ENCODE measurements at places on chromosomes 12 and 14.

DNA sequence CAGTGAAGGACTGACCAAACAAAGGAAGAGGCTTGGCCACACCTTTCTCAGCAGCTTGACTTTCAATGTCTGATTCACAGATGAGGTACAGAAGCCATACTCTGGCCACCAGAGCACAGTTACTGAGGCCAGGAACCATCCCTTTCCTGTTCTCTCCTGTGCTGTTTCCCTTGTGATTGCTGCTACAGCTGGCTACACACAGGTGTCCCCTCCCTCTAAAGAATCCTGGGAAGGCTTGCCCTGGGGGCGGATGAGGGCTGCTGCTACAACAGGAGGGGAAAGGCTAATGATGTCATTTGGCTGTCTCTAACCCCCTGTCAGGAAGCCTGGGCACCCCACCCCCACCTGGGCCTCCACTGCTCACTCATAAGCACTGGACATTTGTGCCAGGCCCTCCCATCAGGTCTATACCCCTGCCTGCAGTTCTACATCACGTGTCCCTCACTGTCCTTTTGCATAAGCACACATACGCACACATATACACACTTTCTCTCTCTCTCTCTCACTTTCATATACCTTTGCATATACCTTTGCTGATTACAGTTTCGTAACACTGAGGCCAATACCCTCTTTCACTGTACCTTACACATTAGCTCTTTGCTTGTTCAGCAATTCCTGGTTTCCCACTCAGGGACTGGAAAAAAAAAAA lies 41.4 kb downstream of the PRPF40B start:
- DNase-seq = no peak

- DNase-seq = no peak
Observed at GRCh38 chr14:47273939-47274338, 401.5 kb downstream of the MDGA2 start.

- DNase-seq = no peak
Observed at GRCh38 chr14:51865953-51866747, 5.7 kb downstream of the GNG2 start.

DNA sequence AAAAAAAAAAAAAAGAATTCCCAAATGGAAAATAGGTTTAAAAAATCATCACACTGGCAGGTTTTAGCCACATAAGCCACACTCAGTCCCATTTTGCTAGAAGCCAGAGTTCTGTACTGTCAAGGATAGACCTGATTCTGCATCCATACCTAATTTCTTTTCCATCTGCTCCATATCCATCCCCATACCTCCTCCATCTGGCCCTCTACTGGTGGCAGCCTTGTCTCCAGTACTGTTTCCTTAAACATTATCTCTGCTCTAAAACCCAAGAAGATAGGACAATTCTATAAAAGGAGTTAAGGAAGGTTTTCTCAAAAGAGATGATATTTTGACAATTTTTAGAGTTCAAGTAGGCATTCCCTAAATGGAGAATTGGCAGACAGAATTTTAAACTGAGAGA lies 26.0 kb upstream of the RXYLT1 start:
- DNase-seq = no peak

GRCh38 chr12:116916714-116917114 lies 6.0 kb downstream of the FBXW8 start:
- no peak for DNase-seq

GRCh38 chr12:106910202-106910601 lies 45.5 kb upstream of the TMEM263 start:
- no peak for DNase-seq

DNA sequence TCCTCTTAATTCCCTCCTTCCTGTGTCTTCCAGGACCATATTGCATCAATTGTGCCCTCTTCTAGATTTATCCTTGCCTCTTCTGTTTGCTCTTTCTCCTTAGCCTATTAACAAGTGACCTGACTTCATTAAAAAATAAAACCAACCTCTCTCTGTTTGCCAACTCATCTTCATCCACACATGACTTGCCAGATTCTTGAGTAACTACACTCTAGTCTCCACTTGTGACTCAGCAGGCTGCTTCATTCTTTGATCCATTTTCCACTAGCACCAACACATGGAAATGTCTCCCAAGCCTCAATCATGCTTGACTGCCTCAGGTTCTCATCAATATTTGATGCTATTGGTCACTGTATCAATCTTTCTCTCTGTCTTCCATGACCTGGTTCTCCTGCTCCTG lies 492.4 kb upstream of the TMPO start:
- no peak for DNase-seq

DNA sequence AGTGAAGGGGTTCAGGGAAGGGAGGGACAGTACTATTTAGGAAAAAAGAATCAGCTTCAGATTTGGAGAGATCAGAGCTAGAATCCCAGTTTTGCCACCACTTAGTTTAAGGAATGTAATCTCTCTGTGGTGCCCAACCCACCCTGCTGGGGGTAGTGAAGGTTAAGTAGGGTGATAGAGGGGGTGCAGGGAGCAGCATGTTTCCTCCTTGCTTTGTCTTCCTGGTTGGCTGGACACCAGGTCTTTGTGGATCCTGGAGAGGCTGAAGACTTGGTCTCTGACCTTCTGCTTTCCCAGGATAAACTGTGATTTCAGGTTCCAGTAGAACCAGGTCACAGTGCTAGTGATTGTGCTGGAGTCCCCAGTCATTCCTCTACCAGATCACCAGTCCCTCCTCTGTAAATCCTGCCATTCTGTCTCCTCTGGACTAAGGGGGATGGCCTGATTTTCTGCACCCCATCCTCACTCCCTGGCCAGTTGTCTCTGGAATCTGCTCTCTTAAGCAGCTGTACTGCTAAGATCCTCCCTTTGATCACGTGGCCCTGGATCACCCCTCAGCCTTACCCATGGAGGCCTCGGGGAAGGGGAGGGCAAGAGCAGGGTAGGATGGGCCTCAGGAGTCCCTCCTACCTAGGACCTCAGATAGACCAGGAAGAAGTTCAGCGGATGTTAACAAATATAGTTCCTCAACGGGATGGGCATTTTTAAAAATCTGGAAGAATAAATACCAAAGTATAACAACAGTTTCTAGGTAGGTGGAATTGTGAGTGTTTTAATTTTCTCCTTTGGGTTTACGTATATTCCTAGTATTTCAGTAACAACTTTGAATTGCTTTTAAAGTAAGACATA lies 3.1 kb downstream of the MAP3K12 start:
- no peak for DNase-seq

GRCh38 chr12:33832900-33833299 lies 189.4 kb upstream of the ALG10 start:
- no peak for DNase-seq

GRCh38 chr12:34304001-34304400 lies 281.7 kb downstream of the ALG10 start:
- no peak for DNase-seq

GRCh38 chr14:77864085-77864484 lies 64.2 kb downstream of the ADCK1 start:
- DNase-seq = no peak

DNA sequence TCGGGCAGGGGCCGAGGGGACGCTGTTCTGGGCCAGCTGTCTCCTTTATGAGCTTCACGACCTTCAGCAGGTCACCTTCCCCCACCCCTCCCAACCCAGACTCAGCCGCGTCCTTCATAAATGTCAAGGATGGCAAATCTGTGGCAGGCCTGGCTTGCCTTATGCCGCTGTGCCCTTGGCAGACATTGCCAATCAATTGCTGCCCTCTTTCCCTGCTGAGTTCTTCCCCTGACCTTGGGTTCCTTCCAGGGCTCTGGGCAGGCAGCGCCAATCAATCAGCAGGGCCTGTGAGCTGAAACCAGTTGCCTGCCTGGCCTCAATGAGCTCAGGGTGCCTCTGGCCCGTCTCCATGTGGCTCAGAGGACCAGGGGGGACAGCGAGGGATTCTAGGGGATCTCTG lies 7.7 kb downstream of the FAM222A start:
- no peak for DNase-seq

DNA sequence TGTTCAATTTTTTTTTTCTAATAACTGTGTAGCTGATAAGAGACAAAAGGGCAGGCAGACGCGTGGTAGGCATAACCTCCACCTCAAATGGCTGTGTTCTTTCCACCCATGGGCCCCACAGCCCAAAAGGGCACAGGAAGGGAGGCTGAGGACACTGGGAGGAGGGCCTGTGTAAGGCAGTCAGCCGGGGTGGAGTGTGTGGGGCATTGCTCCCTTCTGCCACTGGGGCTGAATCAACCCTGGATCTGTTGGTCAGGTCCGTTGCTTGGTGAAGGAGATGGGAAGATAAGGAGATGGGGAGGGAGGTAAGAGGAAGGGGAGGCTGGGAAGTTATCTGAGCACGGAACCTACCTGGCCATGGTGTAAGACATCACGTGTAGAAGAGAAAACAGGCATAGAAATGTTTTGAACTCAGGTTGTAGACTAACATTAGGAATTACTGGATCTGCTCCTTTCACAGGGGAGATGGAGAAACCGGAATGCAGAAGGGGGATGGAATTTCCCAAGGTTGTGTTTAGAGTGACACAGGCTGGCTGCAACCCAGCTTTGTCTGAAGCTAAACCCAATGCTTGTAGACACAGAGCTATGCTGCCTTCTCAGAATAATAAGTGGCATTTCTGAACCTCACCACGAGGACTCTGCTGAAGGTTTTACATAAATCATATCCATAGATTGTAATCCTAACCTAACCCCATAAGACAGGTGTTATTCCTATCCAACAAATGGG lies 138.5 kb upstream of the NOS1 start:
- no peak for DNase-seq

DNA sequence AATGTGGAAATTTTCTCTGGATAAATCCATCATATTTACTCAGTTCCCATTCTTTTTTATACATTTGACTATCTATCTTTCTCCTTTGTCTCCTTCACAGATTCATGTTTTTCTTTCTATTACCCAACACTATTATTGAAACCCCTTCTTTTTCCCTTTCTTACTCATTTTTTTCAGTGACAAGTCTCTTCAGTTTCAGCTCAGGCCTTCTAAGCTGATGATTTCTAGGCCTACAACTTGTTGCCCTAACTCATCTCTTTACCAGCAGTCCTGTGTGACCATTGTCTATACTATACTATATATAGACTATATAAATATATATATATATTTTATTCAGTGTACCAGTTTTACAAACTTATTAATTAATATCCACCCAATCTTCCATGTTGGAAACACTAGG lies 31.8 kb downstream of the SLC16A7 start:
- no peak for DNase-seq

DNA sequence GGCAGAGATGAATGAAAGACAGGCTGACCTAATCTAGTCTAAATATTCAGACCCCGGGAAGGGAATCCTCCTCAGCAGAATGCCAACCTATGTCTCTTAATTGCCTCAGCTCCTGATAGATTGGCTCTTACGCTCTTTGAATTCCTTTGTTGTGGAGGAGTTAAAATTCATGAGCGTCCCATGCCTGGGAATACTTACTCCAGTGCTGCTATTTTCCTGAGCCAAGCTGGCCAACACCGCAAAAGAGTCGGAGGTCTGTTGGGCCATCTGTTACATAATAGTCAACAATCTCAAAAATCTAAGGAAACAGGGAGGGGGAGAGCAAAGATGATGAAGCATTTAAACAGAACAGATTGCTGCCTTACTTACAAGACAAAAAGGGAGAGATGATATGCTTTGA lies 182.8 kb downstream of the ASCL1 start:
- no peak for DNase-seq

- DNase-seq = no peak
Observed at GRCh38 chr14:91996948-91997371, 42.9 kb downstream of the TRIP11 start.

- DNase-seq = no peak
Observed at GRCh38 chr12:108572166-108572790, 9.9 kb downstream of the ISCU start.

DNA sequence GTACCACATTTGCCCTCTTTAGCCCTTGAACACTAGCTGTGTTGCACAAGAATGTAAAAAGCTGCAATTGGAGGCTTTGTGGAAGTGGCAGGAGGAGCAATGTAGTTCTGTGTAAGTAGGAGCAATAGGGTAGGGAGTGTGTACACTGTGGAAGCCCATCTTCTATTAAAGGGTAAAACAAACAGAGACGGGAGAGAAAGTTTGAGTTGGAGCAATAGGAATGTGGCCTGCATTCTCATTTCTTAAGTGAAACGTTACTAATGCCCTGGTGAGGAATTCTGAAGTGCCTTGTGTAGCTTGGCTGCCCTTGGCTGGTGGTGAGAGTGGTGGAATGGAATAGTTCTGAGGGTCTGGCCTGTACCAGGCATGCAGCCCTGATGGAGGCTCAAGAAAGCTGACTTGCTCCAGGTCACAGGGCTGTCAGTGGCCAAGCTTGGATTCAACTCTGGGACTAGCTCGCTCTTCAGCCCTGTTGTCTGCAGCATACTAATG lies 38.8 kb upstream of the ATP23 start:
- DNase-seq = no peak

- no peak for DNase-seq
Observed at GRCh38 chr12:124632519-124632984, 65.1 kb upstream of the NCOR2 start.

DNA sequence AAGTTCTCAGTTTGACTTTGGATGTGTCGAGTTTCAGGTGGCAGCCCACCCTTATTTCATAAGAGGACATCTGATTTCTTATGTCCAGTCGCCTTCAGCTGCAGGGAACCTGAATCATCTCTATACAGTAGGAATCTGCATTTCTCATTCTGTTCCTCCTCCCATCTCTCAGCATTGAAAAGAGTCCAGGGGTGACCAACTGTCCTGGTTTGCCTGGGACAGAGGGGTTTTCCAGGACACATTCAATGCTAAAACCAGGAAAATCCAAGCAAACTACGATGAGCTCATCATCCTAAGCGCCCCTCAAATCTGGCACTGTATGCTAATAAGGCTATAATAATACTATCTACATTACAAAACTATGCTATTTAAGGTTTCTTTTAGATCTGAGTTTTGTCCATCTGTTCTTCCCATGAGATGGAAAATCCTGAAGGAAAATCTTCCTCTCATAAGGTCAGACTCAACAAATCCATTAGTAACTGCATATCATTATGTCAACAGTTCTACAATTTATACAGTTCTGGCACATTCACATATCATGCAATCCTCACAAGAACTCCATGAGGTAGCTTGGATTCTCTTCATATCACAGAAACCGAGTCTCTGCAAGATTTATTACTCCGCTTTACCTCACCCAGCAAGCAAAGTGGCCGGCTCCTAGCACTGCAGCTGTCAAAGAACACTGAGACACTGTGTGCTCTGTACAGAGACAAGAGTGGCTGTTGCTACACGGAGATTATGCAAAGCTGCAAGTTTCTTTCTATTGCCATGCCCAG lies 15.6 kb upstream of the CALM1 start:
- no peak for DNase-seq

DNA sequence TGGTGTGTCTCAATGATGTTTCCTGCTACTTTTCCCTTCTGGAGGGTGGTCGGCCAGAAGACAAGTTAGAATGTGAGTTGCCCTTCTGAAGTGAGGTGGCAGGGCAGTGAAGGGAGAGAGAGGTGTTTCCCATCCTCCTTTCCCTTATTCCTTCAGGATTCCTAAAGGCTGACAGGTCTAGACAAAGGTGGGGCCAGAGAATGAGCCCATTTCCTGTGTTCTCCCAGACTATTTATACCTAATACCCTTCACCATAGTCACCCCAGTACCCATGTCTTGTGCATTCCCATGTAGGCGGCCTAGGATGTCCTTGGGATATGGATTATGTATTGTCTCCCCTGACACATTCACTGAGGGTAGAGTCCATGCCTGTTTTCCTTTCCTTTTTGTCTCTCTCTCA lies 7.0 kb downstream of the DGKA start:
- no peak for DNase-seq

- DNase-seq = no peak
Observed at GRCh38 chr12:46647034-46647433, 178.8 kb downstream of the SLC38A4 start.
